ENCODE measurements at places on chromosomes 7 and 10.

- no peaks in the 10 kb centered on the region for H3K27me3 ChIP-seq
- no peak for DNase-seq
- peaks cover 22% of the 10 kb centered on the region for H3K4me1 ChIP-seq
- H3K27ac ChIP-seq: no peak overlapping the region
Measured at GRCh38 chr7:135282561-135283254, 49.1 kb downstream of the STRA8 start.

GRCh38 chr10:115321360-115321759, 228.2 kb downstream of the ATRNL1 start:
- H3K27me3 ChIP-seq: no peaks in the 10 kb centered on the region
- H3K4me1 ChIP-seq: no peaks in the 10 kb centered on the region
- no peaks in the 10 kb centered on the region for H3K36me3 ChIP-seq
- no peak overlapping the region for H3K27ac ChIP-seq
- H3K4me3 ChIP-seq: no peak overlapping the region

DNA sequence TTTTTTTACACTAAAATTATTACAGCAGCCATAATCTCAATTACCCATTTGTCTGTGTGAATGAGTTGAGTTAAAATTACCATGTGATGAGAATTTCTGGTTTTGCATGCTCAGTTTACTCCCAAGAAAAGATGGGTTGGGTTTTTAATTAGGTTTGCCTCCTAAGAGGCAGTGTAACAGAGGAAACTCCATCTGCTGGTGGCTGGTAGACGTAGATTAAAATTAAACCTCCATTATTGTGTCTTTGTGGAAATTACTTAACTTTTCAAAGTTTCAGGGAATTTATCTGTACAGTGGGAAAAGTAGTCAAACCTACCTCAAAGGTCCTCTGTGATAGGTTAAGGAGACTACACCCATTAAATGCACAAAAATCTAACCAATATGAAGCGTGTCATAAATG, 954.2 kb downstream of the PCDH15 start:
- H3K36me3 ChIP-seq: no peaks in the 10 kb centered on the region
- H3K27ac ChIP-seq: no peak overlapping the region
- H3K4me3 ChIP-seq: no peak overlapping the region
- no peaks in the 10 kb centered on the region for H3K27me3 ChIP-seq
- H3K4me1 ChIP-seq: no peaks in the 10 kb centered on the region

DNA sequence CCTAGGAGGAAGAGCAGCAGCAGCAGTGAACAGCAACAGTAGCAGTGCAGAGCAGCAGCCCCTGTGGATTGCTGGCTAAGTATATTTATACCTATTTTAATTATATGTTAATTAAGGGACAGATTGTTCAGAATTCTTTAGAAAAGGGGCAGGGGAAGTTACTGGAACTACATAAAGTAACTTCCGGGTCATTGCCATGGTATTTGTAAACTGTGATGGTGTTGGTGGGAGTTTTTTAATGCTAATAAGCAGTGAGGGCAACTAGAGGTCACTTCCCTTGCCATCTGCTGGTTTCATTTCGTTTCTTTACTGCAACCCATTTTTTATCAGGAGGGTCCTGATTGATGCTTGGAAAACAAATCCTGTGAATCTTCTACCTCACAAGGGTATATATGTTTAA, 229.8 kb upstream of the PODXL start:
- H3K27me3 ChIP-seq: no peaks in the 10 kb centered on the region
- H3K27ac ChIP-seq: no peak overlapping the region
- no peak for DNase-seq
- no peaks in the 10 kb centered on the region for H3K4me1 ChIP-seq

DNA sequence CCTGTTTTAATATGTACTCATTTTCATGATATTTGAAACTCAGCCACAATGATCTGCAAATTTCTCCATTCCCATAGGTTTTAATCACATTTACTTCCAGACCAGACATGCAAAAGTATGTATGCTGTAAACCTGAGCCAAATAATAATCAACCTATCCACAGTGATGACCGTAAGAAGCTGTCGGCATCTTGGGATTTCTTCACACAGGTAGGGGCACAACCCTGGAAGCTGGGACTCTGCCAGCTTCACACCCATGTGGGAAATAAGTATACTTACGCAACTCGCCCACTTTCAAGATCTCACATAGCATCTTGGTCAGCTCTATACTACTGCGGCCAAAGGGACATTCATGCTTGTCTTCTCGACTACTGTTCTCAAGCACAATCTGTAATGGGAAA, 352.3 kb downstream of the ELMO1 start:
- H3K4me1 ChIP-seq: no peaks in the 10 kb centered on the region
- H3K27ac ChIP-seq: no peak overlapping the region
- H3K4me3 ChIP-seq: no peak overlapping the region

- H3K36me3 ChIP-seq: peaks cover 2% of the 10 kb centered on the region
- H3K4me3 ChIP-seq: no peak overlapping the region
- H3K27me3 ChIP-seq: no peaks in the 10 kb centered on the region
- H3K4me1 ChIP-seq: no peaks in the 10 kb centered on the region
- H3K27ac ChIP-seq: no peak overlapping the region
Measured at GRCh38 chr7:44973610-44974401, 5.0 kb downstream of the MYO1G start.

DNA sequence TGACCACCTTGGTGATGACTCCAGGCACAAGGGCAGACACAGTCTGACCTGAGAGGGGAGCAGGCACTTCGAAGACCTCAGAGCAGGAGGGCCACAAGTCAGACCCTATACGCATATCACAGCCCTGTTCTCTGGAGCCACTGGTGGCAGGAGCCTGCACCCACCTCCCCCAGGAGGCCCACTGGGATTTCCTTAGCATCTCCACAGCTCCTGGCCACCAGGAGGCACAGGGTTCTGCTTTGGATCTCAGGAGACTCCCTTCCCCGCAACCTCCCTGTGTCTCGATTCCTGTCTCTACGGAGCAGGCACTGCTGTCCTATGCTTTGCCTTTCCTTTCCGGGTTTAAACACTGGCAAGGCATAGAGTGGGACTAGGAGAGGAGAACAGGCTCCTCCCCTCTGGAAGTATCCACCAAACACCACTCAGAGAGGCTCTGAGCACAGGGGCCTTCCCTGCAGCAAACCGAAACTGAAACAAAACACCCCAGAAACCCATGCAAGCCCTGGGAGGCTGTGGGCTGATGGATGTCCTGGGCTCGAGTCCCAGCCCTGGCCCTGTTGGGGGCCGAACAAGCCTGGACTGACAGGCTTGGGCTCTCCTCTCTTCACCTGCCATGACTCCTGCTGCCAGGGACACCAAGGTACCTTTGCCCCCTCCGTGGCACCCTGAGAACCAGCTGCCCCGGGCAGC, 166.3 kb downstream of the NEURL1 start:
- H3K27ac ChIP-seq: peak overlapping the region; percentile 86
- peaks cover 36% of the 10 kb centered on the region for H3K36me3 ChIP-seq
- peaks cover 33% of the 10 kb centered on the region for H3K4me1 ChIP-seq
- no peaks in the 10 kb centered on the region for H3K27me3 ChIP-seq

GRCh38 chr10:105974803-105975456, 1189.6 kb downstream of the SORCS1 start:
- H3K4me1 ChIP-seq: no peaks in the 10 kb centered on the region
- no peak overlapping the region for H3K4me3 ChIP-seq
- H3K27ac ChIP-seq: no peak overlapping the region
- DNase-seq: no peak
- H3K27me3 ChIP-seq: no peaks in the 10 kb centered on the region

GRCh38 chr7:74078461-74078860, 5.1 kb upstream of the LIMK1 start:
- no peaks in the 10 kb centered on the region for H3K36me3 ChIP-seq
- H3K27ac ChIP-seq: peak overlapping the region; percentile 63
- no peak for DNase-seq
- no peak overlapping the region for H3K4me3 ChIP-seq

- no peak overlapping the region for H3K27ac ChIP-seq
- no peak for DNase-seq
- no peak overlapping the region for H3K4me3 ChIP-seq
- peaks cover 20% of the 10 kb centered on the region for H3K4me1 ChIP-seq
- H3K36me3 ChIP-seq: no peaks in the 10 kb centered on the region
Measured at GRCh38 chr7:77791336-77791735, 6.9 kb downstream of the TMEM60 start.

- H3K27ac ChIP-seq: no peak overlapping the region
- no peaks in the 10 kb centered on the region for H3K4me1 ChIP-seq
- H3K27me3 ChIP-seq: no peaks in the 10 kb centered on the region
Measured at GRCh38 chr10:87976101-87976743, 112.8 kb downstream of the PTEN start.

GRCh38 chr7:47317487-47317886, 264.4 kb downstream of the TNS3 start:
- H3K27ac ChIP-seq: no peak overlapping the region
- no peaks in the 10 kb centered on the region for H3K27me3 ChIP-seq
- H3K36me3 ChIP-seq: no peaks in the 10 kb centered on the region
- peaks cover 24% of the 10 kb centered on the region for H3K4me1 ChIP-seq

GRCh38 chr10:49605216-49605938, 4.7 kb upstream of the SLC18A3 start:
- H3K27me3 ChIP-seq: peaks cover 19% of the 10 kb centered on the region
- no peak for DNase-seq
- H3K4me3 ChIP-seq: no peak overlapping the region
- no peak overlapping the region for H3K27ac ChIP-seq

- no peaks in the 10 kb centered on the region for H3K4me1 ChIP-seq
- H3K4me3 ChIP-seq: no peak overlapping the region
- no peak for DNase-seq
Measured at GRCh38 chr10:110845756-110846620, 25.7 kb upstream of the PDCD4 start.

GRCh38 chr7:105187302-105188169, 173.5 kb downstream of the KMT2E start:
- no peak for DNase-seq
- peaks cover 5% of the 10 kb centered on the region for H3K4me1 ChIP-seq
- H3K27me3 ChIP-seq: no peaks in the 10 kb centered on the region
- no peak overlapping the region for H3K27ac ChIP-seq

GRCh38 chr7:121873289-121874194, 581 bp downstream of the PTPRZ1 start:
- no peak for DNase-seq
- peaks cover 2% of the 10 kb centered on the region for H3K27me3 ChIP-seq
- no peak overlapping the region for H3K27ac ChIP-seq
- H3K36me3 ChIP-seq: no peaks in the 10 kb centered on the region
- H3K4me1 ChIP-seq: no peaks in the 10 kb centered on the region

Data from psoas muscle (tissue), 8 donors.